Stimulated activated naive CD4-positive, alpha-beta T cell (primary cell): ENCODE measurements at places on chromosomes 2 and 18.

DNA sequence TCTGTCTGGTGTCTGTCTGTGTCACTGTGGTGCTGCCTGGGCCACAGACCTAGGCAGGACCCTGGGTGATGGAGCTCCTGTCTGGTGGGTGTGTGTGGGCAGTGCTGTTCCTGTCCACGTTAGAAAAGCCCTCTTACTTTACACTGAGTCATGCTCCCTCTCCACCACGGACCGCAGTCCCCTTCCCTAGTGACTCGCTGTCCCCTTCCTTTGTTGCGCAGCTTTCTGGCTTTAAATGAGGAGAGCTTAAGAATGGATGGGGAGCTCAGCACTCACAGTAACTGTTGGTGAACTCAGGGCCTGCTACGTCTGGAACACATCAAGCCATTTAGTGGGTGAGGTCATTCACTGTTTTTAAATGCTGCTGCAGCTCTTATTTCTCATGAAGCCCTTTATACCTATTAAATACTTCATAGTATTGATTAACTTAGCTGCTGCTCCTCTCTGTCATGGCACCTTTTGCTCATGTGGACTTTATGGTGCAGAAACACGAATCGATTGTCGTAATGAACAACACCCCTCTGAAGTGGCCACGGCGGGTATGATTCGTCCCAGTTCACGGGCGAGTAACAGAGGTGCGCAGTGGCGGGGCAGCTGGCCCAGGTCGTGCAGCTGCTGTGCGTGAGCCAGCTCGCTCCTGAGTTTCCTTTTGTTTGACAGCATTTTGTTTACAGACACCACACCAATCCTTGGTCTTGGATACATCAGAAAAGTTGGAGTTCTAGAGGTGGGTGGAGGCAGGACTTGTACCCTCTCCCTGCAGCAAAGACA, 100.4 kb downstream of the LDLRAD4 start:
- DNase-seq: no peak

DNA sequence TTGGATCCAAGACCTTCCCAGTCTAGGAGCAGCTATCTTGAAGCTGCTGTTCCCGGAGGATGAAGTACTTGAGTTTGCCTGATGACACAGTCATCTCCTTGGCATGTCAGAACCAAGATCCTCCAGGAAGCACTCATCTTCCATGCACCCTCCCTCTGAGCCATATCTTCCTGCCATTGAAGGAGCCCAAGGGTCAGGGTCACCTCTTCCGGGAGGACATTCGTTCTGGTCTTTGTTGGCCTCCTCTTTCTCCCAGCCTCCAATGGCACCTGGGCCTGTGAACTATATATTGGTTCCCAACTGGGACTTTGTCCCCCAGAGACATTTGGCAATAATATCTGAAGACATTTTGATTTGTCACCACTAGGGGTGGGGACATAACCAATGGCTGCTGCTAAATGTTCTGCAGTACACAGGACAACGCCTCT, 4.2 kb upstream of the MYO7B start:
- no peak for DNase-seq

- DNase-seq: no peak
Observed at GRCh38 chr18:21298351-21298750, 56.3 kb downstream of the GREB1L start.

- no peak for DNase-seq
Observed at GRCh38 chr2:135582383-135582782, 51.1 kb downstream of the R3HDM1 start.

DNA sequence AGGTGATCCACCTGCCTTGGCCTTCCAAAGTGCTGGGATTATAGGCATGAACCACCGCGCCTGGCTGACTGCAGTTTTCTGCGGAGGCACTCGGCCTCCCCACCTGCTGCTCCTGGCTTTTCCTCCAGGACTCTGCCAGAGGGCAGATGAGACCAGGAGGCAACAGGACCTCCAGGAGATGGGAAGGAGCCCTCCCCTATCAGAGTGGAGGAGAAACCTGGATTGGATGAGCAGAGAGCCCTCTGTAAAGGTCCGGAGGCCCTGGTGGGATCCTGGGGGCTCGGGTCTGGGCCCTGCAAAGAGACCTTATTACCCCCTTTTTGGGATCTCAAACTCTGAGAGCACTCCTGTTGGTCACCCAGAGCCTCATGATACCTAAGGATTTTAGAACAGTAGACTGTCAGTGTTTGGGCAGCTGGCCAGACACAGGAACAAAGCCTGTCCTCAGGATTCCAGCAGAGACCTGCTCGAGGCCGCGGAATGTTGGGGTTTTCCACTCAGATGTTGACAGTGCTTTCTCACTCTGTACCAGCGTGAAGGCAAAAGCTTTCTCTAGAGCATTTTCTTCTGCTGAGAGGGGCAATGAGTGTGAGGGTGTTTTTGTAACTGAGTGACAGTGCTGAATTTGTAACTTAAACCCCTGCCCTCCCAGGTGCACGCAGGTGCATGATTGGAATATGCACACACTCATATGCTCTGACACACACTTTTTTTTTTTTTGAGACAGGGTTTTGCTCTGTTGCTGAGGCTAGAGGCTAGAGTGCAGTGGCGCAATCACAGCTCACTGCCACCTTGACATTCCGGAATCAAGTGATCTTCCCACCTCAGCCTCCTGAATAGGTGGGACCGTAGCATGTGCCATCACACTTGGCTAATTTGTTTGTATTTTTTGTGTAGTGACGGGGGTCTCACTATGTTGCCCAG, 48.4 kb downstream of the NPPC start:
- DNase-seq: no peak

- DNase-seq: no peak
Observed at GRCh38 chr18:36017232-36017631, 44.8 kb downstream of the RMP24 start.

- no peak for DNase-seq
Observed at GRCh38 chr2:55115761-55116597, 65.7 kb upstream of the RTN4 start.

- no peak for DNase-seq
Observed at GRCh38 chr2:138215958-138216357, 251.7 kb downstream of the HNMT start.

GRCh38 chr2:128624956-128625355, 306.3 kb upstream of the HS6ST1 start:
- no peak for DNase-seq

GRCh38 chr2:239994086-239994485, 31.1 kb downstream of the NDUFA10 start:
- no peak for DNase-seq

DNA sequence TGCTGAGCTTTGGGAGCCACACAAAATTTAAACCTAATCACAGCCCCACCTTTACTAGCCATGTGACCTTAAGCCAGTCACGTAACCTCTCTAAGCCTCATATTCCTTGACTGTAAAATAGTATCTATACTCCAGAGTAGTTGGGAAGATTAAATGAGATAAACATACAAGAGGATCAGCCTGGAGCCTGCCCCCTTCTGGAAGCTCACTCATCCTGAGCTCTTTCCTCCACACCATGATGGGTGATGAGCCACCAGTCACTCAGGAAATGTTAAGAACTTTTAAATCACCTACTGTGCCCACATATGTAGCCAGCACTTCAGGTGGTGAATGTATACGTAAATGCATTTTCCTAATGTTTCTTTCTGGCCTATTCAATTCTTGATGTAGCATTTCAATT, 195.9 kb upstream of the DDX18 start:
- no peak for DNase-seq

DNA sequence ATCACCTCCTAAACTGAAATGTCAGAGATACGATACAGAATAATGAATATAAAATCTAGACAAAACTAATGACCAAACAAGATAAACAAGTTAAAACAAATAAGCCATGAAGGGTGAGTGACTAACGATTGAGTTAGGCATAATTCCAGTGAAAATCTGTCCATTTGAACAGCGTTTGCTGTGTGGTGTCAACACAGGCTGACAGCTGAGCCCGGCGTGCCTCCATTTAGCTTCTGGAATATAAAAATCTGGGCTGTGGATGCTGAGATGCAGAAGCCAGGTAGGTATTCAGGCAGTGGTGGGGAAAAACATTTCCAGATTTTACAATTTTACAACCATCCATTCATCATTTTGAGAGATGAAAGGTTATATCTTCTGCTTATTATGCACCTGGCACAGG, 2041.4 kb upstream of the CELF4 start:
- no peak for DNase-seq
